ENCODE measurements at places on chromosomes 7 and 10. TPM values are rescaled to one million over a fixed set of nuclear protein-coding genes. Genes with fewer than 3 reads are reported as not detected.

- ATAC-seq: peak; percentile 27
These were observed 405.0 kb upstream of the GALNT17 start for GRCh38 chr7:70726951-70727378.

GRCh38 chr7:26179826-26180497, 20.6 kb downstream of the HNRNPA2B1 start:
- ATAC-seq: no peak

DNA sequence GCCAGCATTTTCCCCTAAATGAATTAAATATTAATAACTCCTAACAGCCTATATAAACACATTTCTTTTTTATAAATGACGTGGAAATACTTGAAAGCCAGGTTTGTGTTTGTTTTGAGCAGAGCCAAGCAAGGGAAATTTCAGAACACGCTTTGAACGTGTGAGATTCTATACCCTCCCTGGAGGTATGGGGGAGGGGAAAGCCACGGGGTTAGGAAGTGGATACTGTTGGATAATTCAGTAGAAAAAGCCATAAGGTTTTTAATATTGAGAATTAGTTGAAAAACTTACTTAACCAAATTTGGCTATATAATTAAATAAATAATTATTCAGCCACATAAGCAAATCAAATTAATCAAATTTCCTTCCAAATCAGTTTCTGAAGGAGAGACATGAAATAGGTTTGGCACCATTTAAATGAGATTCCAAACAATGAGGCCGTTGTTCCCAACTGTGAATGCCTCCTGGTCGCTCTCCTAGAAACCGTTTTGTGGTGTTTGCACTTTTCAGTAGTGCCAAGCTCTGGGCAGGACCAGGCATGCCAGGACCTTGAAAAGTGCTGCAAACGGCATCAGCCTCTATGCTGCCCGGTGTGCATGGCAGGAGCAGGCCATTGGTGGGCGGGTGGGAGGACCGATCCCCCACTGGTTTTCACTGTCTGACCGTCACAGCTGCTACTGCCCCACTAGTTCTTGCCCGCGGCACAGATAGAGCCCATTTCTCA, 88.1 kb downstream of the SEPTIN14 start:
- peak; percentile 96 for ATAC-seq

DNA sequence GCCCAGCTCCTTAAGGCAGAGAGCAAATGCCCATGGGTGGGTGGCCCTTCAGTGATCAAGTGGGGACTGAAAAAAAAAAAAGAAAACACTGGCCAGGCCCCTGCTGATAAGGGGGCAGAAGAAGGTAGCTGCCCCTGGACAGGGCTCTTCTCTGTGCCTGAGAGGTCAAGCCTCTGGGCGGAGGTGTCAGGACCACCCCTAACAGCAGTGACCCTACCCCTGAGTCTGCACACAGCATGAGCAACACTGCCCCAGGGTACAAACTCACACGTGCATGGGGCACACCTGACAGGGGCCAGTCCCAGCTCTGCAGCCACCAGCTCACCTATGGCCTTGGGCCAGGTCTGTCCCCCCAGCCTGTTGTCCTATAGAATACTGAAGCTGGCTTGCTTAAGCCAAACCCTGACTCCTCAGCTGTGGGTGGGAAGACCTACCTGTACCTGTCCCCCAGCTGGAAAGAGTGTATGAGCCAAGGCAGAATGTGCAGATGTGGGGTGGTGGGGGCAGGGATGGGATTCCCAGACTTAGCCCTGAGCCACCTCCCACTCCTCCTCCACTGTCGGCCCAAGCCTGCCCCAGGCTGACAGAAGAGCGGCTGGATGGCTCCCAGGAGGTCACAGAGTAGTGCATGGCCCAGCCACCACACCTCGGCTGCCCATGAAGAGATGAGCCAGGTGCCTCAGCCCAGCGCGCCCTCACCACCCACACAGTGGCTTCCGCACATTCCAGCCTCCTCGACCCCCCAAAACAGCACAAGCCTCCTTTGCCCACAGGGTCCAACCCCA, 23.7 kb downstream of the KCNH2 start:
- ATAC-seq: no peak

DNA sequence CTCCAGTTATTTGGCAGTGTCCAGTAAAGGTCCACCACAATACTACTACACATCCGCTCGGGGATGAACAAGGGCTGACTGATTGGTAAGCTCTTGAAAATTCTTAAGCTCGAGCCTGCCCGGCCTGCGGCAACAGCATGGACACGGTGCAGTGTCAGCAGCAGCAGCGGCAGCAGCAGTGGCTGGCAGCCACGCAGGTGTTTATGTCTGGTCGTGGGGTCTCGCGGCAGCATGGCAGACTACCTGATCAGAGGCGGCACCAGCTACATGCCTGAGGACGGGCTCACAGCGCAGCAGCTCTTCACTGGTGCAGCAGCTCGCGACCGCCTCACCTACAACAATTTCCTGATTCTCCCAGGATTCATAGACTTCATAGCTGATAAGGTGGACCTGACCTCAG, 19.6 kb upstream of the TRIM24 start:
- ATAC-seq: no peak

DNA sequence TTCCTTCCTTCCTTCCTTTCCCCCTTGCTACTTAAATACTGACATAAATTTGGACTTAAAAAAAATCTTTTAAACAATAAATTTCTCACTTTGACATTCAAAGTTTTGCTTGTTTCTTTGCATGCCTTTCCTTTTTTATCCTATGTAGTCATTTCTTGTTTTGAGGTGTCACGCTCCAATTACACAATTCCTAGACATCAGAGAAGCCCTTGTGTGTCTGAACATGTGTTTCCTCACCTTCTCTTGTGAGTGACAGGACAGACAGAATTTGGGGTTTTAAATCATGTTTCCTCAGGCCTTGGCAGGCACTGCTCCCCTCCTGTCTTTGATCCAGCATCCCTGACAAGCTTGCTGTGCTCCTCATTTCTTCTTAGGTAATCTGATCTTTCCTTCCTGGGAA, 91.3 kb downstream of the CYTH3 start:
- ATAC-seq: no peak

DNA sequence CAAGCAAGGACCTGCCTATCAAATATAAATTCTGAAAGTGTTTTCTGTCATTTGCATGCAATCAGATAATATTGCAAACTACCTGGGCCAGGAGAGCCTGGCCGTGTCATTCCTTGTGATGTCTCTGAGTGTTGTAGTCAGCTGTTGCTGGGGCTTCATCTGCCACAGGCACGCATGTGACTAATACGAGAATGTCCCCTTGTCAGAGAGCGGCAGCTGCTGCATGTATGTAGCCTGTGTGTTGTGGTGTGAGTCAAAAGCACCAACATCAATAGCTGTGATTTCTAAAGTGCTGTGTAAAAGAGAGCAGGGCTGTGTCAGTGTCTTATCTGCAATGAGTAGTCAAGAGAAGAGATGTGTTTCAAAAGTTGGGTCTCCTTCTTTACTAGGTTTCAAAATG, 155.4 kb downstream of the POU6F2 start:
- ATAC-seq: no peak

DNA sequence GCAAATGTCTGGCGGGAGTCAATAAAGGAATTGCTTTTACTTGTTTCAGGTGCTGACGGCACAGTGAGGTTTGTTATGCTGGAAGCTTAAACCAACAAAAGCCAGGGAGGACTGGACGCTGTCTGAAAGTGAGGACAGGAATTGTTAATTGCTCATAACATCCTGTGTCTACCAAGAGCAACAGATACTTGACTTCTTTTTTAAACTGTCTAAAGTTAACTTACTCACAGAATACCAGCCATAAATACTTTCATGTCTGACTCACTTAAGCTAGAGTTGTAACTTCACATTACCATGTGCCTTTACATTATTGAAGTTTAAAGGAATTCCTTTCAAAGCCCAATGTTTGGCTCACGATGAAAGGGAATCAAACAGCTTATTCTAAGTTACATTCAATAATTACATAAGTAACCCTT, 252.7 kb upstream of the SHH start:
- ATAC-seq: no peak

DNA sequence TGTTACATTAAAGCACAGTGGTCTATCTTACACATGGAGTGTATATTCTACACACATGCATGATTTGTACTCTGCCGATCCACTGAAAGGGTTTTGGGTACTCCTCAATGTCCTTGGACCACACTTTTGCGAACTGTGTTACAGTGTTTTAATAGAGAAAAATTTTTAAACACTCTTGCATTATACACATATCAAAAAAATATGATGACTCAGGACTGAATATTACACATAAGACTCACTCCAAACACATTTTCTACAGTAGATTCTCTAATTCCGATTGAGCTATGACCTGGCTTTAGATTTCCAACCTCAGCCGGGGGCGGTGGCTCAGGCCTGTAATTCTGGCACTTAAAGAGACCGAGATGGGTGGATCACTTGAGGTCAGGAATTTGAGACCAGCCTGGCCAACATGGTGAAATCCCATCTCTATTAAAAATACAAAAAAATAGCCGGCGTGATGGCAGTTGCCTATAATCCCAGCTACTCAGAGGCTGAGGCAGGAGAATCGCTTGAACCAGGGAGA, 222.4 kb downstream of the CACNA2D1 start:
- ATAC-seq: no peak

The PRKG1 gene
- 0.80 TPM for total RNA-seq

The LEP gene
- total RNA-seq: 0.12 TPM

DNA sequence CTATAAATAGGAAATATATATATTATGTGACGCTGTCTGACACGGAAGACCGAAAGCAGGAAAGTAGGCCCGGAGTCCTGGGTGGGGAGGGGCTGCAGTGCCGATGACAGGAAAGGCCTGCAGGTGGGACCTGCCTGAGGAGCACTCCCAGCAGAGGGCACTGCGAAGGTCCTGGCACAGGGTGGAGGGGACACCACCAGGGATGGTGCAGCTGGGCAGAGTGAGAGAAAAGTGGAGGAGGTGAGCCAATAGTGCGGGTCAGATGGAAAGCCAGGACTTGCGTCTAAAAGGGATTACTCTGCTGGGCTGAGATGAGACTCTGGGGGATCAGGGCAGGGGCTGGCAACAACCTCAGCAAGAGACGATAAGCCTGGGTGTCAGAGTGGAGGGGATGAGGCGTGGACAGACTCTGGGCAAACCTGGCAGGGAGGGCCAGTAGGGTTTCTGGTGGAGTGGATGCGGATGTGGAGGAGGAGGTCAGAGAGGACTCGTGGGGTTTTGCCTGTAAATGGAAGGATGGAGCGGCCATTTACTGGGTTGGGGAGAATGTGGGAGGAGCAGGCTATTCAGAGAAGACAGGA, 118.2 kb upstream of the ZNF746 start:
- no peak for ATAC-seq

The RSPH10B2 gene
- 0.28 TPM for total RNA-seq

The LRIT1 gene
- total RNA-seq: not detected

- ATAC-seq: no peak
These were observed 246.6 kb downstream of the XPNPEP1 start for GRCh38 chr10:109676703-109677102.

The CFAP43 gene
- total RNA-seq: not detected

- no peak for ATAC-seq
These were observed 1043.2 kb upstream of the C7orf33 start for GRCh38 chr7:147547252-147547897.
